Airway epithelial cell (primary cell): ENCODE measurements at places on chromosomes 12 and 14. TPM values are rescaled to one million over a fixed set of nuclear protein-coding genes. Genes with fewer than 3 reads are reported as not detected.

The ACVR1B gene
- total RNA-seq, result 7.2 and 11.6 TPM in 2 replicates

The MEG3 gene
- total RNA-seq, result 41.2 and 49.7 TPM in 2 replicates

The PEBP1 gene
- 297 and 327 TPM in 2 replicates for total RNA-seq

The SERPINA6 gene
- not detected in 2 replicates for total RNA-seq

The MYH6 gene
- not detected in 2 replicates for total RNA-seq

The KRT81 gene
- total RNA-seq, result 35.9 and 54.8 TPM in 2 replicates

The GDF3 gene
- not detected in 2 replicates for total RNA-seq

The TMEM52B gene
- not detected in 2 replicates for total RNA-seq

The TGFB3 gene
- total RNA-seq, result 3.5 and 4.5 TPM in 2 replicates

The SIX6 gene
- total RNA-seq, result not detected in 2 replicates

The KRT1 gene
- 0.42 and 0.99 TPM in 2 replicates for total RNA-seq
